ENCODE measurements at places on chromosomes 5 and 9. TPM values are rescaled to one million over a fixed set of nuclear protein-coding genes. Genes with fewer than 3 reads are reported as not detected.

DNA sequence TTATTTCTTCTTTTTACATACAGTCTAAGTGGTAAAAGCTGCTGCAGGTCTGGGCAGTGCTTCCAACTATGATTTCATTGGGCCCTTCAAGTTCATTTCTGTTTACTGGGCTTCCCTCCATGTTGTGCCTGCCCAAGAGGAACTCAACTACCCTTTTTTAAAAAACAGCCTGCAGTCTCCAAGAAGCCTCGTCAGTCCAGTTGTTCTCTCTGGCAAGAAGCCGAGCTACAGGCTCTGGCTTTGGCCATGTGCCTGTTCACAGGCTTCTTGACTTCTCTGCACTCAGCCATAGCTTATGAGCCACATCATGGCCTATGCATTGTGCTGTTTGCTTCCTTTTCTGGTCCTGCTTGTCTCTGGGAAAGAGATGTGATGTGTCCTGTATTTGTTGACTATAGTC is 119.7 kb upstream of the PJA2 start:
- no peak for DNase-seq

GRCh38 chr9:135521608-135522095 is 412 bp downstream of the LCN1 start:
- DNase-seq = no peak

DNA sequence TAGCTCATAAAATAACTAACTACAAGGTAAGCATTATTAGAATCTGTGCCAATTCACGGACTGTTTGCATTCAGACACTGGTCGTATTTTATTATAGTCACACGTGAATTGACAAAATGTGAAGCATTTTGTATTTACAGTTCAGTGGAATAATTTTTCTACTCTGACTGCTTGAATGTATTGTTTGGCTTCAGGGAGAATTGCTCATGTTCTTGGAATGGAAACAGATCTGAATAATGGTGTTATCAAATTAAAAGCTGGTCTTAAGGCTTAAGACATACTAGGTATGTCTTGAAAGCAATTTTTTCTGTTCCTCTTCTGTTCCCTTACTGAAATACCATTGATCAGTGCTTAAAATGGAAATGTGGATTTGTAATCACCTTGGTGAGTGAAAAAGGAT is 543.7 kb upstream of the TLE4 start:
- no peak for DNase-seq

DNA sequence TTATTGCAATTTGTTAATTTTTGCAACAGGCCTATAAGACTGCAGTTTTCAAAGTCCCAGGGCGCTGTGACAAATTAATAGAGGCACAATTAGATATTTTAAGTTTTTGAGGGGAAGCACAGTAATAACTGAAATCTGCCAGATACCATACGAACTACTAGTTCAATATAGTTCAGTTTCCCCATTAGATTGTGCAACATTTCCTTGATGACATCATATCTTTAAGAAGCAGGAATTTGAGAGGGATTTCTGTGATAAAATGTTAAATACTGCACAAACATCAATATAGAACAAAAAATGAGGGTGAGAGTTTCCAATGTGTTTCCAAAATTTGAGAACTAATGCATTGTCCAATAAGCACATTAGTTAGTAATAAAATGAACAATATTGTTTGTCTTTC is 56.7 kb upstream of the GRIN3A start:
- no peak for DNase-seq

GRCh38 chr5:117246424-117246823 is 671.8 kb upstream of the SEMA6A start:
- no peak for DNase-seq

- DNase-seq = no peak
These were observed 480.9 kb downstream of the MTRR start for GRCh38 chr5:8349855-8350254.

The TMED7 gene
- 49.5 TPM for total RNA-seq

The ADAMTS19 gene
- total RNA-seq = not detected

Measured in CD4-positive, alpha-beta memory T cell (primary cell).